ENCODE measurements at places on chromosomes 11 and 22.
A peak's percentile ranks its signal among the peaks of the same experiment; 100 is the strongest.

- no peak for DNase-seq
Observed at GRCh38 chr11:104846216-104846615, 52.0 kb downstream of the CASP12 start.

DNA sequence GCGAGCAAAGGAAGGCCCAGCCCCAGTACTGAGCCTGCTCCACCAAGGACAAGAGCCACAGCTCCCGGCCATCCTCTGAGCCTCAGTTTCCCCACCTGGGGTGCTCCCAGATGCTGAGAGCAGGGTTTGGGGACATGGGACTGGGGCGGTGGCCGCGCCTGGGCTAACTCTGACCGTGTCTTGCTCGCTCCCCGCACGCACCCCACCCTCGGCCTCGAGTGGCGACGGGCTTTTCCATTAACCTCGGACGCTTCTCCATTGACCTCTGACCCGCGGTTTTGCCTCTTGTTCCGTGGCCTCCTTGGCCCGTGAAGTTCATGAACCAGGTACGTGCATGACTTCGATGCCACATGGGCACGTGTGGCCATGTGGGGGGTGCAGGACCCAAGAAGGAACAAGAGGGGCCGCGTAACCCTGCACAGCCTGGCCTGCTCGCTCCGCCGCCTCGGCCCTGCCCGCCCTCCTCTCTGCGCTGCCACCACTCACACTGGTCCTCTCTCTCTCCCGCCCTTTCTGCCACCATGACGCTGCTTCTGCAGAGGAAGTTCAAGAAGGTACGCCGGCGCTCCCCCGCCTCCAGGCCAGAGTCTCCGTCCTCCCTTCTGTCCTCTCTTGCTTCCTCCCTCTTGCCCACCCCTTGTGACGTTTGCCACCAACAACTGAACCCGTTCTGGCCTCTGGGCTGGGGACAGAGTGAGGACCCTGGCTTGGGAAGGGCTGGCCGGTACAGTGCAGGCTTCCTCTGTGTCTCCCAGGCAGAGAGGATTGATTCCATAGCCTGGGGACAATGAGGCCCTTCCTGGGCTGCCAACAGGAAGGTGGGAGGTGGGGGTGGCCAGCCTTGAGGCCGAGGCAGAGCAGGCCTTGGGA lies 6.9 kb downstream of the TNNT3 start:
- DNase-seq, result no peak

- no peak for DNase-seq
Observed at GRCh38 chr11:66293777-66294625, 2.3 kb downstream of the TMEM151A start.

DNA sequence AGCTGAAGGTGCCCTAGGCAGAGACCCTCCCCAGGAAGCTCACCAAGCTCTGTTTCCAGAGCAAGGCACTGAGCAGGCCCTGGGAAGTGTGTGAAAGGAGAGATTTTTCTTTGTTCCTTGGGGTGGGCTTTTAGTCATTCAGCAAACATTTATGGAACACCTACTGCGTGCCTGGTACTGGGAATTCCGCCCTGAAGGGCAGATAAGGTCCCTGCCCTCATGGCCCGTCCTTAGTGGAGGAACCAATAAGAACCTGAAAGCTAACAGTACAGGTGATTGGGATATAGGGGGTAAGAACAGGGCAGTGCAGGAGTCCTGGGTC lies 3.9 kb downstream of the TMEM134 start:
- DNase-seq, result no peak

DNA sequence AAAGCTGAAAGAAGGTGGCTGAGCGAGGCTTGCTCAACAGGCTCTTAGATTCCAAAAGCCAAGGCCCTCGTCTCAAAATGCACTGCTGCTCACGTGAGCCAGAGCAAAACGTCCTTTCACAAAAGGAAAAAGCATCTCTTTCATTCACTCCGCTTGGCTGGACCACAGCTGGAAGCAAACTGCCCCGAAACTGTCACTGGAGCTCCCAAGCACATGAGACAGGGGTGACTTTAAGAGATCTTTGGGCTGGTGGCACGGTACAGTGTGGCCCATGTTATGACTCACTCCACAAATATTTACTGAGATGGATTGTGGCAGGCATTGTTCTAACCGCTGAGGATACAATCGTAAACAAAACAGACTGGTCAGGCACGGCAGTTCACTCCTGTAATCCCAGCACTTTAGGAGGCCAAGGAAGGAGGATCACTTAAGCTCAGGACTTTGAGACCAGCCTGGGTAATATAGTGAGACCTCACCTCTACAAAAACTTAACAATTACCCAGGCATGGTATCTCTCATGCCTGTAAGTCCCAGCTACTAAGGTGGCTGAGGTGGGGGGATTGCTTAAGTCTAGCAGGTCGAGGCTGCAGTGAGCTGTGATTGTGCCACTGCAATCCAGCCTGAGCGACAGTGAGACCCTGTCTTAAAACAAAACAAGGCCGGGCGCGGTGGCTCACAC lies 3.6 kb downstream of the PLA2G6 start:
- no peak for DNase-seq

- DNase-seq, result no peak
Observed at GRCh38 chr11:59259867-59260475, 47.2 kb upstream of the MPEG1 start.

GRCh38 chr11:14554959-14555358 lies 34.8 kb upstream of the PSMA1 start:
- peak; percentile 20 for DNase-seq

Measured in effector CD4-positive, alpha-beta T cell (primary cell).